ENCODE measurements at places on chromosomes 3 and 15.

GRCh38 chr3:34077417-34078195 lies 279.2 kb downstream of the PDCD6IP start:
- DNase-seq, result no peak

GRCh38 chr15:58489289-58490085 lies 57.7 kb downstream of the LIPC start:
- no peak for DNase-seq

DNA sequence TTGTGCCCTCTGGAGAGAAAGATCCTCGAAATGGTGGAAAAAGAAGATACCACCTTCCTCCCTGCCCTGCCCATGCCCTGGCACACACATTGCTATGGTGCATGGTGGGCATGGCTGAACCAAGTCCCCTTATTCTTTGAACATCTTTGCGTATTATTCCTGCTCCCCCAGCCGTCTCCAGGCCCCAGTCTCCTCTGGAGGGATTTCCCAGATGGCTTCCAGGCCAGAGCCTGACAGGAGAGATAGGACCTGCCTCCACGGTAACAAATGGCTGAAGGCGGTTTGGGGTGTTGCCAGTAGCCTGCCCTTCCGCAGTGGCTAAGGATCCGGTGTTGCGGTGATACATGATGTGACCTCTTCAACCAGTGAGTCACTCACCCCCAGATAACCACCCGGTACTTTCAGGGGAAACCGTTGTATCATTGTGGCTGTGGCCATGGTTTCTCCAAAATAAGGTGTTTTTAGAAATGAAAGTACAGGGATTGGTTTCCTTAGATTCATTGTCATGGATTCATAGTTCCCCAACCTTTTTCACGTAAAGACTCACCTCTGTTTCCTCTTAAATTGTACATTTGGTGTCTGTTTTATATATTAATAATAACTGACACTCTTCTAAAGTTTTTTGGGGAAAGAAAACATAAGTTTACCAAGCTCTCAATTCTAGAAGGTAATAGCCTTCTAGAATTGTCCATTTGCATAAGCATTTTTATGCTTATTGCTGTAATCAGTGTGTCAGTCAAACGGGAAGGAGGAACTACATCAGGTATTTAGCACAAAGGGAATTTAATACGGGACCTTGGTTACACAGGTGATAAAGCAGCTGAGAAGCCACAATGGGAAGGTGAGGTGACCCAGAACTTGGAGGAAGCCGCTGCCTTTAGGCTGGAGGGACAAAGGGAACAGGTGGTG lies 25.9 kb downstream of the SMAD3 start:
- DNase-seq, result peak; percentile 63

DNA sequence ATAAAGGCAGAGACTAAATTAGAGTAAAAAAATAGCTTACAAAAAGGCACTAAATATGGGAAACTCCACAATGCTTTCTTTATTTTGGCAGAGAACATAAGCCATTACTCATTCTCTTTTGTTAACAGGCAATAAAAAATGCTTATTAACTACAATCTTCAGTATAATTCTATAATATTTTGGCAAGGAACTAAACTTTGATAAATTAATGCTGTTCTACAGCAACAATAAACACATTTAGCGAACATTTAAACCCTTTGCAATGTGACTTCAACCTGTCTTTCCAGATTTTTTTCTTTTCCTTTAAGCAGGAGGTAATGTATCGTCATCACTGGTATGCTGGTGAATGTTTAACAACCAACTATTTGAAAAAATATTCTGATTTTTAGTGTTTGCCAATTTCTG lies 42.2 kb upstream of the POU1F1 start:
- DNase-seq, result no peak

- no peak for DNase-seq
These were observed 27.9 kb upstream of the TBC1D21 start for GRCh38 chr15:73845507-73845906.

- no peak for DNase-seq
These were observed 33.4 kb downstream of the CPEB1 start for GRCh38 chr15:82613747-82614146.

All from effector CD4-positive, alpha-beta T cell (primary cell).